Esophagus mucosa (tissue), 1 donor: ENCODE measurements at places on chromosomes 16 and 17. TPM values are rescaled to one million over a fixed set of nuclear protein-coding genes. Genes with fewer than 3 reads are reported as not detected.

Gene GPRC5C
- 13.0 TPM for total RNA-seq

GRCh38 chr17:60819447-60820130 lies 141.9 kb downstream of the BCAS3 start:
- no peak for ATAC-seq

DNA sequence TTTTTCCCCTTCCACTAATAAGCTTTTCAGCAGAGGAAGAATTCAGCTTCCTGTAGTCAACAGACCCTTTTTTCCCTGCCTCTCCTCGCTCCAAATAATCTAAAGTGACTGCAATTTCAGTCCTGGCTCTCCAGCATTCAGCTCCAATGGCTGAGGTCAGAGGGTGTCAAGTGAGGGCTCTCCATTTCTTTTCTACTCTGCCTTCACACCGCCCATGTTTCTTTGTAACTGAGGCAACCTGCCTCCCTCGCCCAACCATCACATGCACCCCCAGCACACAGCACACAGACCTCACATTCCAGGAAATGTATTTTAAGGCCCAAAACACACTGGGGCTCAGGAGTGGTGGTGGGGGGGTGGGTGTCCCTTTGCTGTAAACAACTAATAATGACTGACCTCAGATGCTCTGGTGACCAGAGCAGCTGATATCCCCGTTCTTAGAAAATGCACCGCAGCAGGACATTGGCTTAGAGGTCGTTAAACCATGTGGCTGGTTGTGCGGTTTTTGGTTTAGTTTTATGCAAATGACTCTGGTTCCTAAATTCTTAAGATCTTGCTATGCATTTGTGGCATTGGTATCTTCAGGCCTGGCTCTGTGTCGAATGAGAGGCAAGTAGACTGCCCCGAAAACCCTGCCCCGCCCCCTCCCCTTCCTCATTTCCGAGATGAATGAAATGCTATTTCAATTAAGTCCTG lies 203.6 kb downstream of the ZFHX3 start:
- no peak for ATAC-seq

GRCh38 chr17:75855310-75856061 lies at the start of gene WBP2:
TSS of gene WBP2 (minus strand) at chr17:75855335. CDS start at chr17:75855297, 38 bp downstream.
- ATAC-seq = peak; percentile 98

GRCh38 chr17:29039764-29040598 lies 3.0 kb upstream of the PIPOX start:
- peak; percentile 39 for ATAC-seq

Gene USP43
- 8.8 TPM for total RNA-seq

DNA sequence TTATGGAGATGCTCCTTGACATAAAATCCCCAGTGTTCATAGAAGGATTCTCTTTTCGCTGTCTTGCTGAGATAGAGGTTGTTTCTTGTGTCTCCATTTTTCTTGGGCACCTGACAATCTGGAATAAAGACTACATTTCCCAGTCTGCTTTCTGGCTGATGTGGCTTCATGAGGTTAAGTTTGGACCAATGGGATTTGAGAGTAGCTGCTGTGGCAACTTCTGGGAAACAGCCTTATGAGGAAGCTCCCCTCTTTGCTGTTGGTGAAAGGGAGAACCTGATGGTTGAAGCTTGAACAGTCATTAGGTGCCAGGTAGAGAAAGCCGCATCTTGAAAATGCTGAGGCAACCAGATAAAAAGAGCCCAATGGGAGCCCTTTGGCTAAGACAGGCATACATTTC lies 24.4 kb downstream of the HS3ST4 start:
- ATAC-seq = no peak

GRCh38 chr16:83706394-83706793 lies 101.4 kb upstream of the HSBP1 start:
- ATAC-seq = no peak

DNA sequence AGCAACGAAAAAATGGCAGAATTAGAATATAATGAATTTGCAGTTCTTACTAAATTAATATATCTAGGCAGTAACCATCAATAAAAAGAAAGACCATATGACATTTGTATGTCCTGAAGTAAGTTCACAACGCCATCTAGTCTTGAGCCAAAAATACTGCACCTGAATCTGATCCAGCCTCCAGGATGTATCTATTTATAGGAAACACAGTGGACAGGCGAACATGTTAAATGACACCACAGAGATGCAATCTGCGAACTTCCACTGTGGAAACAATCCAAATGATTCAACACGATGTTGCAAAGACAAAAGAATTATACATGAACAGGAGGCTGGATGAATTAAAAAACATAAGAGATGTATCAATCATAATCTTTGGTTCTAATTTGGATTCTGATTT lies 197.6 kb downstream of the CDH13 start:
- ATAC-seq = no peak

Gene TSR3
- 42.6 TPM for total RNA-seq

DNA sequence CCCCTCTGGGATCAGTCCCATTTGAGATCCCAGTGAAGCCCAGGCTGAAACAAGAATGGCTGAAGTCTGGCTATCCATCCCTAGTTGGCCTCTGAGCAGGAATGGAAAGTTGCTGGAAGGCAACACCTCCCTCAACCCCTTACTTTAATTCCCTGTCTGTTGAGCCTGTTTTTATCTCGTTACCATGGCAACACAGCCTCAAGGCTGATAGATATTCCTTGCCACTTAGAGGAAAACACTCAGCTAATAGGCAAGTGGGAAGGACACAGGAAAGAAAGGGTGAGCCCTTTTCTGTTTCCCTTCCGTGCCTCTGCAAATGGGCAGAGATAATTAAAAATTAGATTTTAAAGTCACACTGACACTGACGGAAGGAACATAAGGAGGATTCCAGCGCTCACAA lies 75.5 kb upstream of the CLEC3A start:
- no peak for ATAC-seq

GRCh38 chr16:31529108-31529936 lies 1.6 kb downstream of the AHSP start:
- ATAC-seq = no peak

- ATAC-seq = no peak
Observed at GRCh38 chr17:69064476-69064875, 3.7 kb upstream of the ABCA9 start.

GRCh38 chr17:4152471-4152870 lies 9.5 kb downstream of the CYB5D2 start:
- ATAC-seq = no peak

Gene C17orf107
- 1.3 TPM for total RNA-seq

Gene KRT14
- total RNA-seq = 5,105 TPM

DNA sequence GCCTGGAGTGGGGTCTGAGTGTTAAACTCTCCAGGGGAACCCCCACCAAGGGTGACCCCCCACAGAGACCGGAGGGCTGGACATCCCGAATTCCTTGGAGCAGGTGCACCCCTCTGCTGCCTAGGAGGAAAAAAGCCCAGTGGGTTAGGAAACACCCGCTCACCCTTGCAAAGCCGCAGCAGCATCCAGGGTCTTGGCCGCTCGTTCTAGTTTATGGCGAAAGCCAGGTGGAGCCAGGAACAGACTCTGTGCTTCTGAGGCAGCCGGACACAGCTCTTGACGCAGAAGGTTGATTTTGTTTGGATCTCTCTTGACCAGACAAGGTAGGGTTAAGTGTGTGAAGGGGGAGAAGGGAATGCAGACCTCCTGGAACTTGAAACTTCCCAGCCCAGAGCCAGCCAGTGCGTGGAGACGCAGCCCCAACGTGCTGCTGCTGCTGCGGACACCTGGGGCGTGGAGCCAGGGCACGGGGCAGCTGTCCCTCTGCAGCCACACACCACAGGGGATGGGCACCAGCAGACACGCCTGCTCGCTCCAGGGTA lies 154.5 kb downstream of the LAT start:
- ATAC-seq = no peak

- ATAC-seq = no peak
Observed at GRCh38 chr16:56108724-56109123, 82.6 kb upstream of the GNAO1 start.

Gene GP1BA
- total RNA-seq = not detected

- no peak for ATAC-seq
Observed at GRCh38 chr17:66602659-66603384, 232.1 kb upstream of the CACNG5 start.

Gene PRSS36
- total RNA-seq = 1.5 TPM

- no peak for ATAC-seq
Observed at GRCh38 chr17:4742629-4743028, 2.9 kb upstream of the CXCL16 start.

Gene MAP2K6
- 6.9 TPM for total RNA-seq

Gene CDT1
- total RNA-seq = 21.6 TPM

GRCh38 chr17:9702914-9703780 lies 57.8 kb downstream of the USP43 start:
- ATAC-seq = no peak

- no peak for ATAC-seq
Observed at GRCh38 chr17:69402052-69402451, 12.4 kb upstream of the MAP2K6 start.

Gene FAHD1
- total RNA-seq = 28.1 TPM

DNA sequence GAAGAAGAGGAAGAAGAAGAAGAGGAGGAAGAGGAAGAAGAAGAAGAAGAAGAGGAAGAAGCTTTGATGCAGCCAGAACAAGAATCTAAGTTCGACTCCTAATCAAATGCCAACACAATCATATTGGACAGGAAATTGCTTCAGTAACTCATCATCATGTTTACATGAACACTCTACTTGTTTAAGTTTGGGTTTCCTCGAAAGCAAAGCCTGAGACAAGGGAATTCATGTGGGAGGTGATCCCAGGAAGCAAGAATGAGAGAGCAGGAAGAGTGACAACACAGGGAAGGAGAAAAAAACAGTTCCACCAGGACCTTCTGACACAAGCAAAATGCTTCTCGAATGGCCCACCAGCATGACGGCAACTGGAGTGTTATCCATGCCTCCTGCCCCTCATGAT lies 279.0 kb downstream of the PMP22 start:
- ATAC-seq = no peak

DNA sequence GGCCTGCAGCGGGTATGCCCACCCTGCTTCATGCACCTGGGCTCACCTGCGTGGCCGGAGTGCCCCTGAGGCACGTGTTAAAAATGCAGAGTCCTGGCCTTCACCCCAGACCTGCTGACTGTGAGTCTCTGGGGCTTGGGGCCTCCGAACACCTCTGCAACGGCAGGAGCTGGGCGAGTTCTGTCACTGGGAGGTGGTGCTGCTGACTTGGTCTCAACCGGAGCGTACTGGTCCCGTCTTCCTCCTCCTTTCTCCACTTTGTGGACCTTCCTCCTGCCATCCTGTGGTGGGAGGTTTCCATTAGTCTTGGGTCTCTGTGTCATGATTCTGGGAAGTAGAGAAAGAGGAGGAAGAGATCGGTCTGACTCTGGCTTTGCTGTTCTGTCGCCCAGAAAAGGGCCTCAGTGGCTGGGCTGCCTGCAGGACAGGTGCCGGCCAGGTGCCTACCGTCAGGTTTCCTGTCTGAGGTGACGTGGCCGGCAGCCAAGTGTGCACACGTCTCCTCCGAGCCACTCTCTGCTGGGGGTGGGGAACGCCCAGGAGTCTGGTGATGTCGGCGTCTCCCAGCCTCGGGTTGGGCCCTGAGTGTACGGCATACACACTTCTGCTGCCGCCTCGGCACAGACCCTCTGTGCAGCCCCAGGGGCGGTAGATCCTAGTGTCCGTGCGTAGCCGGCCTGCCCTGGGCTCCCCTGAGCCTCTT lies 6.9 kb downstream of the TSC2 start:
- no peak for ATAC-seq

DNA sequence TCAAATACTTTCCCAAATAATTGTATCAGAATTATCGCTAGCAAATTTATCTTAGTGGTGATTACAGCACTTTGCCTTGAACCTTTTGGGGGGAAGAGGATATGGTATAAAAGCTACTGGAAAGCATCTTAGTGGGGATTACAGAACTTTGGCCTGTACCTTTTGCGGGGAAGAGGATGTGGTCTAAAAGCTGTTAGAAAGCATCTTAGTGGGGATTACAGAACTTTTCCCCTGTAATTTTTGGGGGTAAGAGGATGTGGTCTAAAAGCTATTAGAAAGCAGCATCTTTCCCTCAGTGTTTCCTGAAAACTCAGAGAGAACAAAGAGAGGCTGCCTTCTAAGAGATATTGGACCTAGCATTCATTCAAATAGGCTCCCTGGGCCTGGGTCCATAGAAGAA lies 4.1 kb downstream of the SLFN12 start:
- ATAC-seq = no peak

Gene ZG16B
- total RNA-seq = 15.3 TPM

DNA sequence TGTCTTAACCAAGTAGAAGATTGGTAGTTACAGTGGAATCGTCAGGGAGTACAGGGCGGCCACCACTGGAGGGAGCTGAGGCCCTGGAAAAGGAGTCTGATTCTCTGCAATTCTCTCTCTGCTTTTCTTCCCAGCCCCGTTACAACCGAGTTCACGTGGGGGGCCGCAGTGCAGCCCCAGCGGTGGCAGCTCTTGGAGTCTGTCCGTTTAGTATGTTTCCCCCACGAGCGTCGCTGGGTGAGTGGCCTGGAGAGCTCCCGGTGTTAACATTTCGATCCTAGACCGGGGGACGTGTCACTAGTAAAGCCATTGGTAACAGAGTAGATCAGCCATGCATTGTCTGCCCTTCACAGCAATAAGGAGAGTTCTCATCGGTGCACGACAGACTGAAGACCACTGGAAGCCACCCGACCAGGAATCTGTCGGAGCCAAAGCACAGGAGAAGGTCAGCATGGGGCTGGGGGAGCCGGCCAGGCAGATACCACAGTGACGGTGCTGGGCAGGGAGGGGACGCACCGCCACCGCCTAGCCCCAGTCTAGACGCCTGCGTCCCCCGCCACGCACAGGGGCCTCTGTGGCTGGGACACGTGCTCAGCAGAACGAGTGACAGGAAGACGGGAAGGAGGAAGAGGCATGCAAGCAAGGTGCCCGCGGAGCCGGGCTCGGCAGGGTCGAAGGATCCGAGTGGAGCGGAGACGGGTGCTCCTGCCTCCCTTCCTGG lies 15.7 kb downstream of the SLC16A3 start:
- ATAC-seq = no peak

- ATAC-seq = peak; percentile 65
Observed at GRCh38 chr17:44071772-44072171, 1.2 kb downstream of the G6PC3 start.

DNA sequence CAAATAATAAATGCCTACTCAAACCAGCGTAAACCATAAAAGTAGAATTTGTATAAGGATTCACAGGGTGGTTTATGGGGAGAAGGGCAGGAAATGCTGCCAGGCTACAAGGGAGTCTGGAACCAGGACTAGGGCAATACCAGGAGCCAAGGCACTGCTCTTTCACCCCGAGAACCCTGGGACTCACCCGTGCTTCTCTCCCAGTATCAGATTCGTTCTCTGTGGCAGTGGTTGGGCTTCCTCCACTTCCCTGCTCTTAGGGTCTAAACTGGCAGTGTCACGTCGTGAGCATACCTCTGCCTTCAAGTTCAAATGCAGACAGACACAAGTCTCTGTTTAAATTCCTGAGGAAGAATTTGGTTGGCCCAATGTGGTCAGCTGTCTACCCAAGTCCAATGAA lies 49.3 kb downstream of the PRKCA start:
- ATAC-seq = no peak

- peak; percentile 21 for ATAC-seq
Observed at GRCh38 chr16:1770328-1771187, 785 bp downstream of the NME3 start.

Gene GPR142
- not detected for total RNA-seq

- no peak for ATAC-seq
Observed at GRCh38 chr17:77191244-77191643, 50.5 kb downstream of the SEC14L1 start.

Gene TMEM256
- total RNA-seq = 92.8 TPM
